SK-N-SH treated with all-trans-retinoic acid at 6 μM for 48 hours (cell line): ENCODE measurements at places on chromosomes 5 and 9.

DNA sequence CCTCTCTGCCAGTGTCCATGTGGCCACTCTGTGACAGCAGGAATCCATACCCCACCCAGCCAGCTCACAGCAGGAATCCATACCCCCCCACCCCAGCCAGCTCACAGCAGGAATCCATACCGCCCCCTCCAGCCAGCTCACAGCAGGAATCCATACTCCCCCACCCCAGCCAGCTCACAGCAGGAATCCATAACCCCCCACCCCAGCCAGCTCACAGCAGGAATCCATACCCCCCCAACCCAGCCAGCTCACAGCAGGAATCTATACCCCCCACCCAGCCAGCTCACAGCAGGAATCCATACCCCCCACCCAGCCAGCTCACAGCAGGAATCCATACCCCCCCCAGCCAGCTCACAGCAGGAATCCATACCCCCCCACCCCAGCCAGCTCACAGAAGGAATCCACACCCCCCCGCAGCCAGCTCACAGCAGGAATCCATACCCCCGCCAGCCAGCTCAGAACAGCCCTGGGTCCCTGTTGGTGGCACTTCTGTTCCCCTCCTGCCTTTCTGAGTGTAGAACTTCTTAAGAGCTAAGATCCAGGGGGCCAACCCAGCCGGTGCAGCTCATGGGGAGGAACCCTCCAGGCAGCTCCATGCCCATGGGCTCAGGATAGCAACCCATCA is 8.4 kb upstream of the RXRA start:
- peak; percentile 6; the same call in 2 of the 3 replicates for ATAC-seq

DNA sequence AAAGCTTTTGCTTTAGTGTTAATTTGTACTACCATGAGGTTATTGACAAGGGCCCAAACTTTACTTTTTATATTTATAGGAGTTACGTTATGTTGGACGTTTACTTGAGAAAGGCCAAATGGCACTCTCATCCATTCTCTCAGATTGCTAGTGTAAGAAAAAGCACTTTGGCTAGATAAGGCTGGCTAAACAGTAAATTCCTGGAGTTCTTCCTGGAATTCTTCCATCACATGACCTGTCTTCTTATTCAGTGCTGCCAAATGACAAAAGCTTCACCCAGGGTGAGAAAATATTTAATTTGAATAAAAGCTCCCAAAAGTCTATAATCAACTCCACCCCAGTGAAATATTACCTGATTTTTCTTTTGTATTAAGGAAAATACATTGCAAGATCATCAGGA is 1568.9 kb upstream of the ACO1 start:
- ATAC-seq: no peak

DNA sequence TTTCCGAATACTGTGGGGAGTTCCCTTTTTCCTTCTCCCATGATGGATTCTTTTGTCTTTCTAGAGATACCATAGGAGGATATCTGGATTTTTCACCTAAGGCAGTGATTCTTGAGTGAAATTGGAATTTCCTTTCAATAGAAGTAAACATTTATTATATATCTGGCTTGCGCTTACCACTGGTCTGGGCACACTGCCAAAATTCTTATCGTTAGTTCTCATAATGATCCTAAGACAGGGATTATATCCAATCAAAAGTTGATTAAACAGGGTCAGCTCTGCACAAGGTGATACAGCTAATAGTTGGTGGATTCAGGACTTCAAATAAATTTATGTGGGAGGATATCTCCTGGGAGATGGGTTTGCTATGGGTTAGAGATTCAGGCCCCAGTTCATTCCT is 9.6 kb downstream of the TLE4 start:
- ATAC-seq: no peak; the same call in 2 of the 3 replicates

- no peak for ATAC-seq
These were observed 33.5 kb downstream of the STRBP start for GRCh38 chr9:123234853-123235252.

DNA sequence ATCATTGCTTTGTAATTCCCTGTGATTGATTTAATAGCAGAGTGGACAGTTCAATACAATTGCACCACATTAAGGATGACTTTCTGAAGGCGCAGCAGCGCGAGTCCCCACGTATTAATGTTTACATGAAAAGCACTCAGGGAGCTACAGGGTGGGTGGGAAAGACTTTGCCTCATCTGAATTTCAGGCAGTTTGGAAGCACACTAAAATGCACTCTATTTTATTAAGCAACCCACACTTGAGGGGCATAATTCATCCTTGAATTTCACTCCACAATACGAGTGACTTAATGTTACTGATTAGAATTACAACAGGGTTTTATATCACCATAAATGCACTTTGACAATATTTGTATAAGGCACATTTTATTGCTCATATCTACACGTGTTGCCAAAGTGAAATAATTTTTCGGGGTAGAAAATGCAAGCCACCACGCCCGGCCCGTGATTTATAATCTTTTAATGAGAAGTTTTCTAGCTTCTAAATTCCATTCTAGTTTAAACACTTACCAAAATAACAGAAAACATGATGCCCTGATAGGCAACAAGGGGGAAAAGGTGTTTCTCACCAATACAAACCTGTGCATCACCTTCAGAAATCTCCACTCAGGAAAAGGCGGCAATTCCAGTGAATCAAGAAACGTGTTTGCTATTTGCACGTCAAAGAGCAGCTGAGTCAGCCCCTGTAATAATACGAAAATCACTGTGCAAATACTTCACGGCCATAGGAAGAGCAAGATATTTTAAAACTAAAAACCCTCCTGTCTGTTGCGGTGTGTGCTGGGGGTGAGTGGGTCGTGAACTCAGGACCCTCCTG is 40.5 kb downstream of the IRX4 start:
- ATAC-seq: no peak

- ATAC-seq: no peak
These were observed 37.9 kb upstream of the RAB3C start for GRCh38 chr5:58544926-58545325.

- no peak for ATAC-seq
These were observed 455.0 kb upstream of the ACTBL2 start for GRCh38 chr5:57937501-57938173.

- ATAC-seq: no peak
These were observed 38.1 kb upstream of the FCN1 start for GRCh38 chr9:134955801-134956200.

- no peak for ATAC-seq
These were observed 2.2 kb downstream of the RAD23B start for GRCh38 chr9:107285286-107285685.

DNA sequence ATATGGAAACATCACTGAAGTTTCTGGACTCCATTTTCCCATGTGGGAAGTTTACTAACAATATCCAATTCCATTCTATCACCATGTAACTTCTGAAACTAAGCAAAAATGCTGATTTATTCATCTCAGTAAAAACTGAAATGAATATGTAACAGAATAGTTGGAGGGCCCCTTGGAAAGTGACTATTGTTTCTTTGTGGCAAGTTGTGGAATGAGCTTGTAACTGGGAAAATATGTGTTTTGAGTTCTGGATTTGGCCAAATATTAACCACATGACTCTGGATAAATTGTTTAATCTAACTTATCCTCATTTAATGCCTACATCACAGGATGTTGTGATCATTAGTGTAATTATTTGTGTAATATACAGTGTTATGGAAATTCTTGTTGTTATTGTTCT is 619.3 kb downstream of the TLE4 start:
- ATAC-seq: no peak

DNA sequence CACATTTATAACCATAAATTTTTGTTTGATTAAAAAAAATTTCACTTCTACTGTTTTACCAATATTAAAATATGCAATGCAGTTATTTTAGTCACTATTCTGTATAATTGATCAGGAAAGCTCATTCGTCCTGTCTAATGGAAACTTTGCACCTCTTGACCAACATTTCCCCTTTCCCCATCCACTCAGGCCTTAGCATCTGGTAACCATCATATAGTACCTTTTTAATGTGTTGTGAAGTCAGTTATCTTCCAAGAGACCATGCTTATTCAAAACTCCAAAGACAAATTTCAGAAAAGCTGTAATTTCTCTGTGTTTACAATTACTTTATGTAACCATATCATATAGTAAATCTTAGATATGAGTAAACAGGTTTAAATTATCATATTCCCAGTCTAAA is 145.9 kb downstream of the CTNND2 start:
- ATAC-seq: no peak

- no peak for ATAC-seq
These were observed 1.4 kb upstream of the CAMSAP1 start for GRCh38 chr9:135908754-135909204.

GRCh38 chr5:78648359-78649210 is at the start of gene LHFPL2:
TSS of gene LHFPL2 (minus strand) at chr5:78648772. CDS start at chr5:78510213, 138,559 bp downstream.
- ATAC-seq: peak; percentile 79

GRCh38 chr5:144448457-144448856 is 277.8 kb downstream of the KCTD16 start:
- ATAC-seq: no peak

GRCh38 chr5:126963822-126964375 is 66.5 kb downstream of the MARCHF3 start:
- no peak for ATAC-seq

- no peak for ATAC-seq
These were observed 189.0 kb upstream of the PANK3 start for GRCh38 chr5:168768172-168768571.

DNA sequence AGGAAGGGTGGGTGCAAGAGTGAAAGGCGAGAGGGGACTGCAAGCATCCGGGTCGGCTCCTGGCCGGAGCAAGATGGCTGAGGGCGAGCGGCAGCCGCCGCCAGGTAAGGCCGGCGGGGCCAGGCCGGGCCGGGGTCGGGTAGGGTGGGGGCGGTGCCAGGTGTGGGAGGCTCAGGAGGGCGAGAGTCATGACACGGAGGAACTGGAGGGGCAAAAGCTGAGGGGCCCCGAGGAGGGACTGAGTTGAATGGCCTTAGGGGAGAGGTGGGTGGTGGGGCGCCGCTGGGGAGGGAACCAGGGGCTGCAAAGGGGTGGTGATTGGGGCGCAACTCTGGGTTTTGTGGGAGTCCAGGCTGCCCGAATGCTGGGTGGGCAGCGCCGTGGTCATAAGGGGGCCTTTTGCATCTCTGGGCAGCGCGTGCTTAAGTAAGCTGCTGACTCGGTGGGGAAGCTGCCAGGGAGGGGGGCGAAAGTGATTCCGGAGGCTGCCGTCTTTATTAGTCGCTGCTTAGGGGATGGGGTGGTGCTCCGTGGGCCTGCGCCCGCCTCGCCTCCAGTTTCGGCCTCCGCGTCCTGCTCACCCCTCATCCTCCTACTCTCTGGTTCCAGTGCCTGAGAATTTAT is 425 bp downstream of the PTPA start:
- peak; percentile 32 for ATAC-seq

DNA sequence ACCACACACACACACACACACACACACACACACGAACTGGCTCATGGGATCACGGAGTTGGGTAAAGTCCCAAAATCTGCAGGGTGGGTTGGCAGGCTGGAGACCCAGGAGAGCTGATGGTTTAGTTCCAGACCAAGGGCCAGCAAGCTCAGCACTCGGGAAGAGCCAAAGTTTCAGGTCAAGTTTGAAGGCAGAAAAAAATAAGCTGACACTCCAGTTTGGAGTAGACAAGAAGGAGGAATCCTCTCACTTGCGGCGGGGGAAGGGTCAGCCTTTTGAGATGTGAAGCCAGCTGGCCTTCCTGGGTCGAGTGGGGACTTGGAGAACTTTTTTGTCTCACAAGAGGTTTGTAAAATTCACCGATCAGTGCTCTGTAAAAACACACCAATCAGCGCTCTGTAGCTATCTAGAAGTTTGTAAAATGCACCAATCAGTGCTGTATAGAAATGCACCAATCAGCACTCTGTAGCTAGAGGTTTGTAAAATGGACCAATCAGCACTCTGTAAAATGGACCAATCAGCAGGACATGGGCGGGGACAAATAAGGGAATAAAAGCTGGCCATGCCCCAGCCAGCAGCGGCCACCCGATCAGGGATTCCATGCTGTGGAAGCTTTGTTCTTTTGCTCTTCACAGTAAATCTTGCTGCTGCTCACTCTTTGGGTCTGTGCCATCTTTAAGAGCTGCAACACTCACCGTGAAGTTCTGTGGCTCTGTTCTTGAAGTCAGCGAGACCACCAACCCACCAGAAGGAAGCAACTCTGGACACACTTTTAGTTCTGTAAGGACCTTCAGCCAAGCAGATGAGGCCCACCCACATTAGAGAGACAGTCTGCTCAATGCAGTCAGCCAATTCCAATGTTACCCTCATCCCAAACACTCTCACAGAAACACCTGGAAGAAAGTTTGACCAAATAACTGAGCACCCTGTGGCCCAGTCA is 37.8 kb upstream of the UNC5A start:
- no peak for ATAC-seq

- ATAC-seq: no peak
These were observed 529.5 kb upstream of the ZNF462 start for GRCh38 chr9:106333481-106333880.

DNA sequence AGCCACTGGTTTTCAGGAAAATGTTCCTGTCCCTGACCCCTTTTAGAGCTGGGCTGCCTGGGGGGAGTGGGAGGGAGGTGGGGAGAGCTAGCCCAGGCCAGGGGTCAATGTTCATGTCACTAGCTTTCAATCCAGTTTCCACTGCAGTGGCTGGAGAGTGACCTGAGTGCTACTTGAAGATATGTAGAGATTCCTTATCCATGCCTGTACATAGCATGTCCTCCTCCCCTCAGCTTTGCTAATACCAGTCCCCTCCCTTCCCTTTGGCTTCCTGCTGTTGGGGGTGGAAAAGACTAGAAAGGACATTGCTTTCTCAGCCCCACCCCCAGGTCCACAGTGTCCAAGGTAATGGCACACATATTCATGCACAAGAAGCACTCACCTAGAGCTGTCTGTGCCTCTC is 7.8 kb downstream of the DNAJB5 start:
- no peak for ATAC-seq

DNA sequence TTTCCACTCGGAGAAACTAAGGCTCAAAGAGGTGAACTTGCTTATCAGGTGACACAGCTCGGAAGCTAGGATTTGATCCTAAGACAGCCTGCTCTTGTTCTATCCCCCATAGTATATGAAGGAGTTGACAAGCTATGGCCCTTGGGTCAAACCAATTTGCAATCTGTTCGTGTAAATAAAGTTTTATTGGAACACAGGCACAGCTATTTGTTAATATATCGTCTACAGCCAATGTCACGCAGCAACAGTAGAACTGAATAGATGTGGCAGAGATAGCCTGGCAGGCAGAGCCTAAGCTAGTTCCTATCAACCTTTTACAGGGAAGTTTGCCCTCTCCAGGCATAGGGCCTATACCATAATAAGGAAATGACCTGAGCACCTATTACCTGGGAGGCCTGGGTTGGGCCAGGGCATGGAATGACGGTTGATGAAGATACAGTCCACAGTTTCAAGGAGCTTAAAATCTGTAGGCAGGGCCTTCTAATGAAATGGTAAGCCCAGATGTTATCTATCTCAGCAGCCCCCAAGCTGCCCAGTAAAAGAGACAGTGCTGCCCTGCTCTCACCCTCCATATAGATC is 179.0 kb downstream of the TTLL11 start:
- ATAC-seq: no peak

- no peak for ATAC-seq
These were observed 223.2 kb downstream of the TLR4 start for GRCh38 chr9:117927354-117927753.
